Urothelium cell line (cell line): ENCODE measurements at places on chromosomes 7 and 10.
A peak's percentile ranks its signal among the peaks of the same experiment; 100 is the strongest.

DNA sequence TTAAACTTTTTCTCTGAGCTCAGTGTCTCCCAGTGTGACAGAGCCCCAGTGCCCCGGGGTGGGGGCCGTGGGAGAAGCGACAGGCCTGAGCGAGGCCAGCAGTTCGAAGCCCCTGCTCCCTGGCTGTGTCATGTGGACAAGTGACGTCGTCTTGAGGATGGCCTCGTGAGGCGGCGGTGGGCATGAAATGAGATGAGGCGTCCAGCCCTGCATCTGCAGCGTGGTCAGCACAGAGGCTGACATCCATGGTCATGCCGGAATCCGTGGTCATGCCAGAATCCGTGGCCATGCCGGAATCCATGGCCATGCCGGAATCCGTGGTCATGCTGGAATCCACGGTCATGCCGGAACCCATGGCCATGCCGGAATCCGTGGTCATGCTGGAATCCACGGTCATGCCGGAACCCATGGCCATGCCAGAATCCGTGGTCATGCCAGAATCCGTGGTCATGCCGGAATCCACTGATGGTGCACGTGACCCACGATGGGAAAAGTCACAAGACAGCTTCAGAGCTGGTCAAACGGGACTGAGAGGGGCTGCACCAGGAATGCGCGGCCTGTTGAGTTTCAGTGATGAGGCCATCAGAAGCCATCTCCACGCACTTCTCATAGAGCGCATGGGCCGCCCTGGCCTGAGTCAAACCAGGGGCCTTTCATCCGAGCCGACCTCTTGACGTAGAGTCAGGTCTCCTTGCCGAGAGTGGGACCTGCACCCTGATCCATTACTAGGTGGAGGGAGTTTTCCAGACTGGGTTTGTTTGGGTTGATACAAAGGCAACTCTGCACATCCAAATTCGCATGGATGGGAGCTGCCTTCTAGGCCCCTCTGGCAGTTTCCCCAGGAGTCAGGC, 342.5 kb downstream of the PTPRN2 start:
- DNase-seq, result no peak

- DNase-seq, result peak; percentile 50
These were observed 84.0 kb downstream of the GATA3 start for GRCh38 chr10:8138471-8138870.

DNA sequence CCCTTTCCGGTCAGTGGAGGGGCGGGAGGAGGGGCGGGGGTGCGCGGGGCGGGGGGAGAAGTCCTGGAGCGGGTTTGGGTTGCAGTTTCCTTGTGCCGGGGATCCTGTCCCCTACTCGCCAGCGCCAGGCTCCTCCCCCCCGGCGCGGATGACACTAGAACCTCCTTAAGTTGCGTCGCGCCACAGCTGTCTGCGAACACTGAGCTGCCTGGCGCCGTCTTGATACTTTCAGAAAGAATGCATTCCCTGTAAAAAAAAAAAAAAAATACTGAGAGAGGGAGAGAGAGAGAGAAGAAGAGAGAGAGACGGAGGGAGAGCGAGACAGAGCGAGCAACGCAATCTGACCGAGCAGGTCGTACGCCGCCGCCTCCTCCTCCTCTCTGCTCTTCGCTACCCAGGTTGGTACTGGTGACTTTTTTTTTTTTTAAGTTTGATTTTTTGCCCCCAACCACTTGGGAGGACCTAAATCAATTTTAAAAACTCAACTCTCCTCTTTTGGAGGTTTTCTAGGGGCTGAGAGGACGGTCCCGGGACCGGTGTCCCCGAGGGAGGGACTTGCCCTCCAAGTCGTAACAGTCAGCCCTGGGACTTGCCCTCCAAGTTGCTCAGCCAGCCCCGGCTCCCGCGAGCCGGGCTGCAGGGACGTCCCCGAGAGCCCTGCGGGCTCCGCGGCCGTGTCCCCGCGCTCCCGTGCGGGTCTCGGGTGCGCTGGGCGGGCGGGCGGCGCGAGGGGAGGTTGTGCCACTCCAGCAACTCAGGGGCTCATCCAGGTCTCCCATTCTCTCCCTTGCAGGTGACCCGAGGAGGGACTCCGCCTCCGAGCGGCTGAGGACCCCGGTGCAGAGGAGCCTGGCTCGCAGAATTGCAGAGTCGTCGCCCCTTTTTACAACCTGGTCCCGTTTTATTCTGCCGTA, at the start of gene GATA3:
TSS of gene GATA3 (plus strand) at position 195 of the 914 bp plus-strand sequence. CDS start 968 bp downstream, outside the sequence.
- no peak for DNase-seq

- DNase-seq, result no peak
These were observed 152.1 kb upstream of the KMT2E start for GRCh38 chr7:104861729-104862390.

DNA sequence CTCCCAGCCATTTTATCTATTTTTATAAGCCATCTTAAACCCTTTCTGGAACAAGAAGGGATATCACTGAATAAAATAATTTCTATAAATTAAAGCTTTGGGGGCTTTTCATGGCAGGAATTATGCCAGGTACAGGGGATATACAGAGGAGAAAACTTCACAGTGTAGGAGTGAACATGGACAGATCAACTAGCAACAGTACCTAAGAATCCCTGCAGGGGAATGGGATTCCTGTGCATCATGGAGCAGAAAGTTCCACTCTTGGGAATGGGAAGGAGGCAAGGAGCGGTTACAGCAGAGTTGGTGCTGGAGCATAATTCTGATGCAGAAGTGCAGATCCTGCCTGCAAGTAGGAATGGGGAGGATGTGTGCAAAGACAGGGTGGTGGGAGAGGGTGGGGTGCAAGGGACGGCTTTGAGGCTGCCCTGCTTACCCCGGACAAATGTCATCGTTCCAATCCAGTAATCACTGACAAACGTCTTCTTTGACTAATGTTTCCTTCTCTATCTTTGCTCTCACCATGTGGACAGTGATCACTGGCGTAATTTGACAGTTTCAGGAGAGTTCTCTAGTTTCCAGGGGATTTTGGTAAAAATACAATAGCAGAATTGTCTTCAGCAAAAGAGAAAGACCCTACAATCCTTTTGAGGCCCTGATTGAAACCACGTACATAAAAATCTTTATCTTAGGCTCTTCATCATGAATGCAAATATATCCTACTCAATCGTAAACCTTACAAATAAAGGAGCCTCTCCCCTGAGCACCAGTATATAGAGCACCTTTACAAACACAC, 196.7 kb downstream of the HECW1 start:
- DNase-seq, result no peak

DNA sequence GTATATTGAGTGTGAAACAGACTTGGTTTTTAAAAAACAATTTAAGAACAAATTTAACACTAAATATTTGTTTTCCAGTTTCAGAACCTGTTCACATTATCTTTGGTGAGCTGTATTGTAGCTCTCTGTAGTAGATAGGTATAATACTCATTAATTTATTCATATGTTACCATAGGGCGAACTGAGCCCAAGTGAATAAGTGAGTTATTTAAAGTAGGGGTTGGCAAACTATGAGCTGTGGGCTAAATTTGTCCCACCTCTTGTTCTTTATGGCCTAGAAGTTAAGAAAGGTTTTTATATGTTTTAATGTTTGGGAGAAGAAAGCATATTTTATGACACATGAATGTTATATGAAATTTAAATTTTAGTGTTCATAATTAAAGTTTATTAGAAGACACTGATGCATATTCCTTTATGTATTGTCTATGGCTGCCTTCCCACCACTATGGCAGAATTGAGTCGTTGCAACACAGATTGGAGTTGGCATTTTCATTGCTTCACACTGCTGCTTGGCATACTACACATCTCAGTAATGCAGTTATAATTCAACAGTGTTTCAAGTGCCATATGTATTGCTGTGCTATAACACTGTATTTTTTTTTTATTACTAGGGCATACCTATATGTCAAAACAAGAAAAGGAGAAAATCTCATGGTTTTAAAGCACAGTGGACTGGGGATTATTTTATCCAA, 146.5 kb downstream of the ADK start:
- no peak for DNase-seq

GRCh38 chr7:158590181-158590530, 2.5 kb upstream of the PTPRN2 start:
- no peak for DNase-seq

DNA sequence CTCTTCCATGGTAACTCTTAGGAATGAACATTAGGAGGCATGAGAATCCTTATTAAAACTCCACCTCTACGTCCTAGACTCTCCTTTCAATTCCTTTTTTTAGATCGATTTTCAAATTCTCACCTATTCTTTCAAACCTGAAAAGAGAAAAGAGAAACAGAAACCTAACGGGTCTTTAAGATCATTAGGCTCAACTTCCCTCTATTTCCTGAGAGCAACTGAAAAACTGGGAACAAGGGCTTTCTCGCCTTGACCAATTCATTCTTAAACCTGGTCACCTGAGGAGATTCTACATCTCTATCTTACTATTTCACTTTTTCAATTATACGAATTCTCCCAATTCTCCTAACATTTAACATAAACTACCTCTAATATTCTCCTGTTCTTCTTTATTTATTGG, 2.8 kb downstream of the TFEC start:
- no peak for DNase-seq

- DNase-seq, result no peak
These were observed 322.8 kb downstream of the POM121L12 start for GRCh38 chr7:53358269-53358668.

DNA sequence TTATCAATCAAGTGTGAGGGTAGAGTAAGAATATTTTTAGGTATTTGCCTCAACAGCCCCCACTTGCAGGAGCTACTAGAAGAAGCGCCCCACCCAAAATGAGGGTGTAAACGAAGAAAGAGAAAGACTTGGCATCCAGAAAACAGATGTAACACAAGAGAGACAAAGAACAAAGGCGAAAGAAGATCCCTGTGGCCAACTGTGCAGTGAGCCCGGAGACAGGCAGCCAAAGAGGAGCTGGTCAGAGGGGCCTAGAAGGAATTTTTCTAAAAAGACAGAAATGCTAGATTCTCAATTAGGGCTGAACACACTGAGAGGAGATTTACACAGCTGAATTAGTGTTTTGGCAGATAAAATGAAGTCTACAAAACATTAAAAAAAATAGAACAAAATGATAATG, 29.6 kb upstream of the EIF5AL1 start:
- DNase-seq, result no peak

GRCh38 chr7:50304911-50305582, 531 bp downstream of the IKZF1 start:
- DNase-seq, result peak; percentile 48

DNA sequence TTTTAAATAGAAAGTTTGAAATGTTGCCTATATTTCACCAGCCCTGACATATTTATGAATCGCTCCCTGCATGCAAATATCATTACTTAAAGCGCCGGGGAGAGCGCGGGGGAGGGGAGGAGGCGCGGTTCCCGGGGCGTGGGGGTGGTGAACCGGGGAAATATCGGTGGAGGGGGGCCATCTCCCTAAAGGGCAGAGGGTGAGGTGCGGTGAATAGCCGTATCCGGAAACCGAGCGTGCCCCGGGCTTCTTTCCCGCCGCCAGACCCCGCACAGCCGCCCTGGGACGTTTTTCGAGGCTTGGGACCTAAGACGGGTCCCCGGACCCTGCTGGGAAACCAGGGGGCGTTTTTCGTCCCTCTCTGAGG, 6.9 kb upstream of the ZNF503 start:
- DNase-seq, result no peak

DNA sequence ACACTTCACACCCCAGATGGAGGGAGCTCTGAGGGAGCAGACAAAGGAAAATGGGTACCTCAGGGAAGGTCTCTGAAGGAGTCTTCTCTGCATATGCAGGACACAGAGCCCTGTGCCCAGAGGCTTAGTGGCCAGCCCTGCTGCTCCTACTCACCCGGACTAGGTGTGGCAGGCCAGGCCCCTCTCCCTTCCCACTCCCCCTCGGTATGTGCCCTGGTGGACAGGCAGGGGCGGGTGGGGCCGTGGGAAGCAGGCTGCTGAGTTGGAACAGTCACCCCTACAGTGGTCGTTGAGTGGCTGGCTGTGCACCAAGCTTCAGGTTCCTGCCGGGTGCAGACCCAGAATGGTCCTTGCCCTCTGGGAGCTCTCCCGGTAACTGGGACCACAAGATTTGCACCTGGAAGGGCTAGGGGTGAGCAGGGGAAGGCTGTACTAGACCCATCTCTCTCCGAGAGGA, 68.6 kb downstream of the ZMIZ1 start:
- DNase-seq, result no peak

DNA sequence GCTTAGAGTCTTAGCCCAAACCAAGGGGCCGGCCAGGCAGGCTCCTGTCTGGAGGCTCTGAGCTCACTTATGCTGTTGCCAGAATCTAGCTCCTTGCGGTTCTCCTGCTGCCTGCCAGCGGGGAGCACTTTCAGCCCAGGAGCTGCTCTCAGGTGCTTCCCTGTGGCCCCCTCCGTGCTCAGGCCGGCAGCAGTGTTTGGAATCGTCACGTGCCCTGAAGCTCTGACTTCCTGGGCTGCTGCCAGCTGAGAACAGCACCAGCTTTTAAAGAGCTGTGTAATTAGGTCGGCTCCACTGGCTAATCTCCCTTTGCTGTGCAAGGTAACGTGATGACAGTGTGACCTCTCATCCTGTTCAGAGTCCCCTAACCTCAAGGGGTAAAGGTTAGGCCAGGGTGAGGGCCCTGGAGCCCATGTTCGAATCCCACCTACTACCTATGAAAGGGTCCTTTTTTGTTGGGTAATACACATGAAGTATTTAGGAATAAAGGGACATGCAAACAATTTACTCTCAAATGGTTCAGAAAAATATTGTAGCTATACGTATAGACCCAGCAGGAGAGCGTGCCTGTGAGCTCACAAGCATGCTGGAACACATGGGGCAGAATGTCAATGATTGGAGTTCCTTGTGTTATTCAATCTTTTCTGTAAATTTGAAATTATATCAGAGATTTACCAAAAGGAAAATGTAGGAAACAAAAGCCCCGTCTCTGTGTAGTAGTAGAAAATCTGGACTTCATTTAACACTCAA, 16.6 kb downstream of the ZNF862 start:
- peak; percentile 19 for DNase-seq

DNA sequence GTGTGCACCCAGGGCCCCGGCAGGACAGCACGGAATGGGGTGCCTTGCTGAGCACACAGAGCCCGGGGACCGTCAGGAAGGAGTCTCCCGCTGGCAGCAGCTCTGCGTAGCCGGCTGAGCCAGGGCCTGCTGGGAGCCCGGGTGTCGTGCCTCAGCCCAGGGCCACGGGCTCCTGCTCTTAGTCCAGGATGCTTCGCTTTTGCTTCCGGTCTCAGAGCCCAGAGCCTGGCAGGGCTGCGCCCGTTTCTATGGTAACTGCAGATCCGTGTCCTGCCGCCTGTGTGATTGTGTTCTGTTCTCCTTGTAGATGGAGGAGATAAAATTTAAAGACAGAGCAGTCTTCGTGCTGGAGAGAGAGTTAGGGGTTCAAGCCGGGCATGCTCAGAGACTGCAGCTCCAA, 53.7 kb upstream of the DPYSL4 start:
- no peak for DNase-seq

- no peak for DNase-seq
These were observed 9.7 kb downstream of the CFAP46 start for GRCh38 chr10:132932461-132933307.

- DNase-seq, result no peak
These were observed 366.6 kb upstream of the PFKP start for GRCh38 chr10:2700626-2701305.

- no peak for DNase-seq
These were observed 8.8 kb downstream of the TRIM8 start for GRCh38 chr10:102653060-102653459.

DNA sequence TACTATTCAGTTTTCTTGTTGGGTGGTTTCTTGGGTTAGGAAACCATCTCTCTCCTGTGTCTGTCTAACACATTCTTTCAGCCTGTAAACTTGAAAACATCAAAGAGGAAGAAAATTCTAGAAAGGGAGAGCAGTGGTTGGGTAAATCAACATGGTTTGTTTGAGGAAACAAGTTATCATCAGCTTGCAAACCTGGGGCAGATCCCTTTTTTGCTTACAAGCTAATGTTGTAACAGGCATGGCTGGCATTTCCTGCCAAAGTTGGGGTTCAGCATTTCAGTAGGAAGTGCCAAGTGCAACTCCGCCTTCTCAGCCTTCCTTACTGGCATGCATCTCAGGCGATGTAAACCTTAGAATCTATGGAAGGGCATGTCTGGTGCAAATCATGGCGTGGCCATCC, 112.6 kb downstream of the EEPD1 start:
- DNase-seq, result no peak
